Esophagus mucosa (tissue), 1 donor: ENCODE measurements at places on chromosomes 13 and 19.

DNA sequence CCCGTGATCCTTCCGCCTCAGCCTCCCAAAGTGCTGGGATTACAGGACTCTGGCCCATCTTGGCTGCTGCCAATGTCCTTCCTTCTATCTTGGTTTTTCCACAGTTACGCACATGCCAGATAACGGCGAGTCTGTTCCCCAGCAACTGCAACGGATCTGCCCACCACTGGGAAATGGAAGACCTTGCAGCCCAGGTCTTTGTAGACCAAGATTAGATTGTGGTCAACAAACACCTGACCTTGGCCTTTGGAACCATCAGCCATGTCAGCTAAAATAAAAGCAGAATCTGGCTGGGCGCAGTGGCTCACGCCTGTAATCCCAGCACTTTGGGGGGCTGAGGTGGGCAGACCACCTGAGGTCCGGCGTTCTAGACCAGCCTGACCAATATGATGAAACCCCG, 10.4 kb upstream of the LDLR start:
- no peak for ATAC-seq

GRCh38 chr19:57016076-57016475, 103.7 kb upstream of the USP29 start:
- no peak for ATAC-seq

GRCh38 chr13:93867481-93867880, 612.0 kb downstream of the DCT start:
- ATAC-seq: no peak

DNA sequence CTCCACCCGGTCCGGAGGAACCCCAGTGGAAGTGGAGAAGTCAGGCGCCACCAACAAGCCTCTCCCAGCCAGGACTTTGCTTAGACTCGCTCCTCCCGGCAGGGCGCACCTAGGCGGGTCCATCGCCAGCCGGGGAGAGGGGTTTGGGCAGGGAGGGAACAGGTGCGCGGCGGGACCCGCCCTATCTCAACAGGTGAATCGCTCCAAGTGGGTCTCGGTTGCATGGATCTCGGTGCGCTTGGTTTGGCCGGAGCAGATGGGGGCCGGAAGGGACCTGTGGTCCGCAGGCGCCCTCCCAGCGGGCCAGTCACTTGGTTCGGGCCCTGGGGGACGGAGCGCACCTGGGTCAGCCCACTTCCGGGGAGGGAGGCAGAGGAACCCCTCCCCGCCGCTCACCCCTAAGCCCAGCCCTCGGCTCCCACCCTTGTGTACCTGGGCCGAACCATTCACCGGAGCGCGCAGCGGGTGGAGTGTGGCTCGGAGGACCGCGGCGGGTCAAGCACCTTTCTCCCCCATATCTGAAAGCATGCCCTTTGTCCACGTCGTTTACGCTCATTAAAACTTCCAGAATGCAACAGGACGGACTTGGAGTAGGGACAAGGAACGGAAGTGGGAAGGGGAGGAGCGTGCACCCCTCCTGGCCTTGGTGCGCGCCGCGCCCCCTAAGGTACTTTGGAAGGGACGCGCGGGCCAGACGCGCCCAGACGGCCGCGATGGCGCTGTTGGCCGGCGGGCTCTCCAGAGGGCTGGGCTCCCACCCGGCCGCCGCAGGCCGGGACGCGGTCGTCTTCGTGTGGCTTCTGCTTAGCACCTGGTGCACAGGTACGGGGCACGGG, at the start of gene LSR:
Gene LSR (plus strand): TSS at position 693 of the 836 bp plus-strand sequence. CDS start 21 bp downstream, at position 714.
- ATAC-seq: peak; percentile 96

GRCh38 chr19:3350014-3350663, 16.2 kb upstream of the NFIC start:
- peak; percentile 32 for ATAC-seq

GRCh38 chr13:36629057-36629385, 44.8 kb upstream of the SERTM1 start:
- no peak for ATAC-seq

DNA sequence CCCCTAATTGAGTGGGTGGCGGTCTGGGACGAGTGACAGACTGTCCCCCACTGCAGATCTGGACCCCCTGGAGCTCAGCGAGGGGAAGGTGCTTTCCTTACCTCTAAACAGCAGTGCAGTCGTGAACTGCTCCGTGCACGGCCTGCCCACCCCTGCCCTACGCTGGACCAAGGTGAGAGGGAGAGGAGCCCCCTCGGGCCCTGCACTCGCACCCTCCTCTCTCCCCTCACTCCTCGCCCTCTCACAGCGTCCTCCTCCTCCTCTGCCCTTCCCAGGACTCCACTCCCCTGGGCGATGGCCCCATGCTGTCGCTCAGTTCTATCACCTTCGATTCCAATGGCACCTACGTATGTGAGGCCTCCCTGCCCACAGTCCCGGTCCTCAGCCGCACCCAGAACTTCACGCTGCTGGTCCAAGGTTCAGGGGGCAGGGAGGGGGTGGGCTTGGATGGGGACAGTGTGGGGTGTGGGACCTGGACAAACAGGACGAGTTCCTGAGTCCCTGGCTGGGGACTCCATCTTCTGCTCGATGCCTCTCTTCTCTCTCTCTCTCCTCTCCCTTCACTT, 9.6 kb downstream of the BCAM start:
- ATAC-seq: no peak

GRCh38 chr19:55620410-55621204, 3.8 kb downstream of the ZNF784 start:
- no peak for ATAC-seq

GRCh38 chr19:29530540-29531457, 5.0 kb downstream of the VSTM2B start:
- no peak for ATAC-seq

- ATAC-seq: no peak
These were observed 417.1 kb downstream of the ITGBL1 start for GRCh38 chr13:101869553-101869952.
